Activated CD4-positive, alpha-beta memory T cell treated with anti-CD3 and anti-CD28 coated beads, Interleukin-2, amount 10 ng/mL, durations not matched to agents 7 days and 5 days (primary cell): ENCODE measurements at places on chromosomes 7 and 10. TPM values are rescaled to one million over a fixed set of nuclear protein-coding genes. Genes with fewer than 3 reads are reported as not detected.

- no peak overlapping the region for H3K27ac ChIP-seq
- no peak for DNase-seq
- peaks cover 30% of the 10 kb centered on the region for H3K36me3 ChIP-seq
- H3K27me3 ChIP-seq, result no peaks in the 10 kb centered on the region
- H3K4me1 ChIP-seq, result no peaks in the 10 kb centered on the region
Observed at GRCh38 chr10:58209669-58210068, 58.0 kb downstream of the IPMK start.

DNA sequence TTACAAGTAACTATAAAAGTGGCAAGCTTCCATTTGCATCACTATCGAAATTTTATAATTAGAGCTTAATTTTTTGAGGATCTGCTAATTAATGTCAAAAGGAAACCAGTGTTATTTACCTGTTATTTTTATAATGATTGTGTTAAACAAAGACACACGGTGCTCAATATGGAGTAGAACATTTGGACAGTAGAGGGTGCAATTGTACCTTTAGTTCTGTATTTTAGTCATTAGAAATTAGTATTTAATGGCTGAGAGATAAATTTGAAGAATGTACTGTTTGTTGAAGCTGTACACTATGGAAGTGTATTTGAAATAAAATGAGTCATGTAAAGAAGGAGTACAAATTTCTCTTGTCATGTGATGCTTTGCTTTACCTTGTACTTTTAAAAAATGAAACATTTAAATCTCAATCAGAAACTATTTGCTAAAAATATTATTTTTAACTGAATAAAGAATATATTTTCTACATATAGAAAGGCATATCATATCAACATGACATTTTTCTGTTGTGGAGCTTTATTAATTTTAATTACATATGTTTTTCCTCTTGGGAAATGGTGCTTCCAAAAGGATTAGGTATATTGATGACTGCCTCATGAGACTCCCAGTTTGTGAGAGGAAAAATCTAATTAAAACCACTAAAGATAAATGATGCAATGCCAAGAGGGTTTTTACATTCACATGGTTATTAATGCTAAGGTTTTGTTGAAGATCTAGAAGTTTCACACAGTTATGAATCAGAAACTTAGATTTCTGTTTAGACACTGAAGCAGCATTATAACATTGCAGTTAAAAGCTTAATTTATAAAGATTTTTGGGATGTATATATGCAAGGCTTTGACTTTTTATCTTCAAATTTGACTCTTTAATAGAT, 10.4 kb upstream of the PRKG1 start:
- H3K4me3 ChIP-seq, result no peak overlapping the region
- DNase-seq, result no peak
- no peaks in the 10 kb centered on the region for H3K4me1 ChIP-seq
- peaks cover 1% of the 10 kb centered on the region for H3K27me3 ChIP-seq

GRCh38 chr7:45566386-45566785, 7.8 kb upstream of the ADCY1 start:
- no peak for DNase-seq
- peaks cover 3% of the 10 kb centered on the region for H3K27me3 ChIP-seq
- no peaks in the 10 kb centered on the region for H3K36me3 ChIP-seq
- H3K4me1 ChIP-seq, result no peaks in the 10 kb centered on the region

COBL gene
- total RNA-seq, result not detected

GRCh38 chr7:106450716-106451115, 165.9 kb upstream of the NAMPT start:
- no peaks in the 10 kb centered on the region for H3K4me1 ChIP-seq
- no peak for DNase-seq
- H3K27ac ChIP-seq, result no peak overlapping the region
- H3K4me3 ChIP-seq, result no peak overlapping the region
- H3K27me3 ChIP-seq, result peaks cover 2% of the 10 kb centered on the region

GHRHR gene
- total RNA-seq, result not detected

DNA sequence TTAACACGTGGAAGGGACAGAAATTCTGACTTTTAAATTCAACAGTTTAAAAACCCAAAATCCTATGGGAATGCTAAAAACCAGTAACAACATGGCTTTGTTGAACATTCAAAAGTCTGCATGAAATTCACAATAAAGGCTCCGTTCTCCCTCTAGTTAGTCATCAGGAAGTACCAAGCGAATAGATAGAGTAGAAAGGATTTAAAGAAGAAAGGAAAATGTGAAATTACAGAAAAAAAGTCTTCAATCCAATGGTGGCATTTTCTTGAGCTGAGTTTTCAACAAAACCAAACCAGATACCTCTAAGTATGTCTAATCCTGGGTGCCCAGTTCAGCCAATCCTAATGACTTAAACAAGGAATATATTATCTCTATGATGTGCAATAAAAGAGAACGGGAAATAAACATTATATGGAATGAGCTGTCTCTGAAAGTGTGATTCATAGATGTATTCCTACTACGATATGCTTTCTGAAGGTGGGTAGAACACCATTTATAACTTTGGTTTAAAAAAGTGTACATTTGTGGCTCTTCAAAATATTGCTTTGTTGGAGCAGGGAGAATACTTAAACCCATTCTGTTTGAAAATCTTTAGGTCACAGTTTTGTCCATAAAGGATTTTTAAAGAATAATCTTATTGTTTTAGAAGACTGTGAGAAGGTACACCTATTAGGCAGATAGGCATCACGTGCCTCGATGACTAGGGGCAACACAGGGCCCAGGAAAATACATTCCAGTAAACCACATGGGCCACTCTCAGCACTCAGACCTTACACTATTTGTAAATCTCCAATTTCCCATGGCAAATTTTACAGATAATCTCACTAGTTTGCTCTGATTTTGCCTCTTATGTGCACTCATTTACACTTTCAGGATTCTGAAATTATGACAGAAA, 87.7 kb downstream of the CUBN start:
- no peak overlapping the region for H3K27ac ChIP-seq
- no peak for DNase-seq
- H3K4me1 ChIP-seq, result no peaks in the 10 kb centered on the region
- H3K4me3 ChIP-seq, result no peak overlapping the region
- no peaks in the 10 kb centered on the region for H3K27me3 ChIP-seq

GRCh38 chr7:134343796-134344195, 27.1 kb upstream of the SLC35B4 start:
- H3K27ac ChIP-seq, result no peak overlapping the region
- no peak overlapping the region for H3K4me3 ChIP-seq
- no peaks in the 10 kb centered on the region for H3K4me1 ChIP-seq
- peaks cover 14% of the 10 kb centered on the region for H3K27me3 ChIP-seq

GRCh38 chr7:107936312-107936711, 45.3 kb downstream of the DLD start:
- no peak overlapping the region for H3K4me3 ChIP-seq
- H3K4me1 ChIP-seq, result no peaks in the 10 kb centered on the region
- no peak for DNase-seq
- no peak overlapping the region for H3K27ac ChIP-seq
- H3K36me3 ChIP-seq, result peaks cover 14% of the 10 kb centered on the region

TLX1 gene
- total RNA-seq, result not detected
